Tibial nerve (tissue), 4 donors: ENCODE measurements at places on chromosomes 3 and 15. TPM values are rescaled to one million over a fixed set of nuclear protein-coding genes. Genes with fewer than 3 reads are reported as not detected.
A peak's percentile ranks its signal among the peaks of the same experiment; 100 is the strongest.

AGTR1 gene
- 17.1 TPM for total RNA-seq

DNA sequence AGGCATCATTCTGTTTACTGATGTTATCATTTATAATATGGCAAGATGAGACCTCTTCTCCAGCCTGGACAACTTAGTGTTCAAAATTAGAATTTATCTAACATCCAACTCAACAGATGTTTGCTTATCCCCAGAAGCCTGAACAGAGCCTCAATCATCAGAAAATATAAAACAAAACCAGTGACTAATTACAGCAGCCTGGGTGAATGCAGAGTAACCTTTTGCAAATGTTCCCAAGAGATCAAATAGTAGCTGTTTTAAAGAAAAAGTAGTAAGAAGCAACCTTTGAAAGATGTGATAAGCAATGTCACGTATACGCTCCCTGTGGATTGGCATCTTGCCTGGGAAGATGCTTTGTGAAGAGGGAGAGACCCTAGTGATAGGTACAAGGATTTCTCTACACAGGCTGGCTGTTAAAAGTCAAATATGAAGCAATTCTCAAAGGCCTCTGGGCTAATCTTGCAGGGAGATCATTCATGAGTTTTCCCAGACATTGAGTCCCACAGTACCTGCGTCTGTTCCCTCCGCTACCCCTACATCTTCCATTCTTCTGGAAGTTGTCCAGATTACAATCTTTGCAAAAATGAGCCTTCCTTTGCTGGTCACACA, 39.3 kb upstream of the PRICKLE2 start:
- no peak for DNase-seq
- H3K27me3 ChIP-seq = no peaks in the 10 kb centered on the region
- H3K27ac ChIP-seq = no peak overlapping the region
- H3K36me3 ChIP-seq = no peaks in the 10 kb centered on the region
- H3K4me3 ChIP-seq = no peak overlapping the region
- peaks cover 66% of the 10 kb centered on the region for H3K4me1 ChIP-seq

CMTM8 gene
- 2.9 TPM for total RNA-seq

GRCh38 chr3:46096336-46096735, 69.1 kb upstream of the XCR1 start:
- H3K36me3 ChIP-seq = no peaks in the 10 kb centered on the region
- no peaks in the 10 kb centered on the region for H3K27me3 ChIP-seq
- no peaks in the 10 kb centered on the region for H3K4me1 ChIP-seq
- H3K4me3 ChIP-seq = no peak overlapping the region

GRCh38 chr3:152434142-152434541, 165.4 kb downstream of the MBNL1 start:
- H3K4me3 ChIP-seq = no peak overlapping the region
- H3K4me1 ChIP-seq = peaks cover 28% of the 10 kb centered on the region
- no peak overlapping the region for H3K27ac ChIP-seq
- no peaks in the 10 kb centered on the region for H3K36me3 ChIP-seq
- H3K27me3 ChIP-seq = no peaks in the 10 kb centered on the region

GRCh38 chr3:177610686-177611633, 413.7 kb upstream of the TBL1XR1 start:
- no peaks in the 10 kb centered on the region for H3K27me3 ChIP-seq
- DNase-seq = no peak
- peaks cover 28% of the 10 kb centered on the region for H3K4me1 ChIP-seq

GRCh38 chr3:17162116-17162515, 277.4 kb downstream of the PLCL2 start:
- no peaks in the 10 kb centered on the region for H3K4me1 ChIP-seq
- no peak overlapping the region for H3K27ac ChIP-seq
- no peaks in the 10 kb centered on the region for H3K27me3 ChIP-seq
- no peak overlapping the region for H3K4me3 ChIP-seq
- H3K36me3 ChIP-seq = no peaks in the 10 kb centered on the region
- DNase-seq = no peak

GRCh38 chr3:172107403-172107802, 68.0 kb downstream of the FNDC3B start:
- no peaks in the 10 kb centered on the region for H3K36me3 ChIP-seq
- DNase-seq = no peak
- H3K4me3 ChIP-seq = no peak overlapping the region
- H3K4me1 ChIP-seq = peaks cover 43% of the 10 kb centered on the region
- H3K27me3 ChIP-seq = no peaks in the 10 kb centered on the region

DNA sequence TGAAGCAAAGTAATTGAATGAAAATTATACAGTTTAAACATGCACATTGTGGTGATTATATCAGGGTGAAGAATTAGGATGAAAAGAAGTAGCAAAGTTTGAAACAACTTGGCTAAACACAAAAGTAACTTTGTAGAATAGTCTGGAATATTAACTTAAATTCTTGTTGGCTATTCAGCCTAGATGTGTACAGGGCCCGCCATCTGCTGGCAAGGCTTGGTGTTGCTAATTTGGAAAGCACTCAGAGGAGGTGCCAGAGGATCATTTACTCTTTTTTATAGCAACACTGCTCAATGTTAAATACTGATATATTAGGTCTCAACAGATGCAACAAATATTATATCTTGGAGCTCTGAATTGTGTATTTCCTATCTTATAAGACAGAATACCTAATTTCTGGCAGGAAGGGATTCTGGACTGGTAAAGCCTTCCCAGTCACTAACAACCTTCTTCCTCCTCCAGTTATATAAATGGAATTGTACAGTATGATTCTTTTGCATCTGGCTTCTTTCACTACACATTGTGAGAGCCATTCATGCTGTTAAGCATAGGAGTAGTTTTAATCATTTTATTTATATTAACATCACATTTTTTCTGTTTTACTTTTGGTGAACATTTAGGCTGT, 36.1 kb downstream of the TTC23 start:
- H3K36me3 ChIP-seq = peaks cover 45% of the 10 kb centered on the region
- H3K4me1 ChIP-seq = no peaks in the 10 kb centered on the region
- H3K27me3 ChIP-seq = no peaks in the 10 kb centered on the region
- DNase-seq = peak; percentile 84
- no peak overlapping the region for H3K27ac ChIP-seq

DNA sequence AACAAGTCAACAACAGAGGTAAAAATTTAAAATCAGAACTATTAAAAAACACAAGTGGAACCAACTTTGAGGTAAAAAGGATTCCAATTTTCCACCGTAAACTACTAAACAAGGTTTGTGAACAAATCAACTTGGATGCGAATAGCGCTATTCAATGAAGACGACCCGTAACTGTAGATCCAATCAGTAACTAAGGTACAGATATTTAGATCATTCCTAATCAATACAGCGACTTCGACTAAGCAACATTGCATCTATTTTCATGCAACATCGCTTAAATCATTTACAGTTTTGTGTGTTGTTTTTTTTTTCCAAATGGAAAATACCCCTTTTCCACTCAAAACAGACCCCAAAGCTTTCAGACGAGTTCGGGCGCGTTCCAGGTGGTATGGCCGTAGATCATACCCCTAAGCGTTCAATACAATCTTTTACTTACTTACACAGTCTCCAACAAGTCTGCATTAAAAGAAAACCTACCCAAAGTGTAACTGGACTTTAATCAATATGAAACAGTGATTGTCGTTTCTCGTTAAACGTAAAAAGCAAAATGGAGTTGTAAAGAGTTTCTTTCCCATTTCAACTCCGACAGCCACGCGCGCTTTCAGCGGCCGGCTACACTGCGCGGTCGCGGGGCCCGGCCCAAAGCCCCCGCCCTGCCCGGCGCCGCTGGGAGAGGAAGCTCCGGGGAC, 786 bp downstream of the RHOA start:
- no peak for DNase-seq
- H3K27me3 ChIP-seq = no peaks in the 10 kb centered on the region
- H3K4me1 ChIP-seq = peaks cover 46% of the 10 kb centered on the region
- H3K36me3 ChIP-seq = peaks cover 16% of the 10 kb centered on the region
- H3K4me3 ChIP-seq = peak overlapping the region; percentile 84

- DNase-seq = no peak
- no peaks in the 10 kb centered on the region for H3K27me3 ChIP-seq
- H3K36me3 ChIP-seq = no peaks in the 10 kb centered on the region
- H3K4me1 ChIP-seq = no peaks in the 10 kb centered on the region
Observed at GRCh38 chr3:39434574-39434973, 28.1 kb downstream of the RPSA start.

- H3K36me3 ChIP-seq = no peaks in the 10 kb centered on the region
- H3K4me1 ChIP-seq = peaks cover 4% of the 10 kb centered on the region
- no peak overlapping the region for H3K27ac ChIP-seq
Observed at GRCh38 chr15:77112838-77113504, 42.1 kb upstream of the TSPAN3 start.

- no peak for DNase-seq
- H3K4me1 ChIP-seq = no peaks in the 10 kb centered on the region
- no peaks in the 10 kb centered on the region for H3K36me3 ChIP-seq
Observed at GRCh38 chr3:184474897-184475296, 86.7 kb upstream of the EPHB3 start.

DNA sequence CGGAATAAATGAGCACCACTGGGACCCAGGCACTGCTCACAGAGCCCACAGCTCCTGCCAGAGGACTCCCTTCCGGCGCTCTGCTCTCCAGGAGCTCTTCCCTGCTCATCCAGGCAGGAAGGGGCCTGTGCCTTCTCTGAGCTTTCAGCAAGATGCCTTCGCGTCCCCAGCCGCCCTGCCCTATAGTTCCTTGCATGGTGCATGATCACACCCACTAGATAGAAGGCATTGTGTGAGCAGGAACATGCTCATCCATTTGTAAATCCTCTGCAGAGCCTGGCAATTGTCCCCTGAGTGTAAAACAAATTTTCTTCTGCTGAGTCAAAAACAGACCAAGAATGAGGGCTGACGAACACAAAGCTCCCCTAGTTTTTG, 181.6 kb downstream of the MEGF11 start:
- H3K4me1 ChIP-seq = no peaks in the 10 kb centered on the region
- no peaks in the 10 kb centered on the region for H3K27me3 ChIP-seq
- no peaks in the 10 kb centered on the region for H3K36me3 ChIP-seq
- H3K4me3 ChIP-seq = no peak overlapping the region

A4GNT gene
- total RNA-seq = not detected

DNA sequence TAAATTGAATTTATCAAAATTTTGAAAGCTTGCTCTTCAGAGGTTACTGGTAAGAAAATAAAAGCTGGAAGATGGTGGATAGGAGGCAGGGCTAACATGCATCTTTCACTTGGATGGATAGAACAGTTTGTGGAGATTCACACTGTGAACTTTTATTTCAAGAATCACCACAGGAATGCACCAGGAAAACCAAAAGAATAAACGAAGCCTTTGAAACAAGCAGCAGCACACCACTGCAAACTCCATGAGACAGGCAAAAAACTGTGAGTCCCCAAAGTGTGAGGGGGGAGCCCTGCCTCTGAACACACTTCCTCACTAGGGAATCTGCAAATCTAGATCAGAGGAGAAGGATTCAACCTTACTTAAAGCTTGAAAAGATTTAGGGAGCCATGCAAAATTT, 122.2 kb downstream of the RTP4 start:
- H3K4me3 ChIP-seq = no peak overlapping the region
- no peaks in the 10 kb centered on the region for H3K36me3 ChIP-seq
- DNase-seq = no peak
- no peaks in the 10 kb centered on the region for H3K27me3 ChIP-seq
- H3K4me1 ChIP-seq = no peaks in the 10 kb centered on the region

TOP2B gene
- 109 TPM for total RNA-seq

DNA sequence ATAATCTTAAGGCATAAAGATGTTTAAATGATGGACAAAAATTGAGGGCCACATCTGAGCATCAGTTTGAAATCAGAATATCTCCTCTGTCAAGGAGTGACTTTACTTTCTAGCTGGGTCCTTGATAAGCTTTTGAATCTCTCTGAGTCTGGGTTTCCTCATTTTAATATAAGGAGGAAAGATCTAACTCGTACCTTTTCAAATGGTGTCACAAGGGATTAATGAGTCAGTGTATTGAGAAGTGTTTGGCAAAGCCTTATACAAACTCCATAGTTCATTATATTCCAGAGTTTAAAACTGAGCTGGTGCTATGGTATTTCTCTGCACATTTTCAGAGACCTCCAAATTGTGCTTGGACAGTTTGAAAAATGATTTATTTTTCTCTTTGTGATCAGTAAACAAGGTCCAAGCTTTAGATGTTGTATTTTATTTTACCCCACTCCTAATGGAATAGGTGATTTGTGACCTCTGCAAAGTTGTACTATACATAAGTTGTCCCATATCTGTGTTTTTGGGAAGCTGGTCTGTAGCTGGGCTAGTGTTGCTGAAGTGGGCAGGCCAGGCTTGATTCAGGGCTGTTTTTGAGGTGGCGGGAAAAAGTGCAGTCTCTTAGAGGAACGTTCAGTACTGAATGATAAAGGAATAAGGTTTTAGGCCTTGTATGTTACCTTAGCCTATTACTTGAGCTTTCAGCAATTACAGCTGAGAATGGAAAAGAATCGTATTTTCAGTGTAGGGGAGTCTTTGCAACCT, 5.6 kb downstream of the FNDC3B start:
- no peaks in the 10 kb centered on the region for H3K4me1 ChIP-seq
- no peak for DNase-seq
- H3K4me3 ChIP-seq = no peak overlapping the region
- no peaks in the 10 kb centered on the region for H3K27me3 ChIP-seq

KBTBD13 gene
- total RNA-seq = not detected

CX3CR1 gene
- not detected for total RNA-seq

FBLN2 gene
- 185 TPM for total RNA-seq

HTD2 gene
- 14.1 TPM for total RNA-seq

DNA sequence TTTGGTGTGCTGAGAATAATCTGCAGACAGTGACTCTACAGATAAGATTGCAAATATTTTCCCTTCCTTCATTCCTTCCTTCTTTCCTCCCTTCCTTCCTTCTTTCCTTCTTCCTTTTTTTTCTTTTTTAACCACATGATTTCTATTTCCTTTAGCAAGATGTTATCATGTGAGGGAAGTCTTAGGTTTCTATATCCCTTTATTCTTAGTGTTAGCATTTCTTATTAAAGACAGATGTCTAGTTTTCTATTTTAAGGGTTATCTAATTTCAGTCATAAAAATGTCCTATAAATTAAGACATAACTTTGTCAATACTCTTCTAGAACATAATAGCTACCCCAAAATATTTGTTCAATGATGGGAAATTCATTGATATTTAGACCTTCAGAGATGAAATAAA, 470.9 kb downstream of the LPP start:
- H3K36me3 ChIP-seq = no peaks in the 10 kb centered on the region
- peak overlapping the region; percentile 47 for H3K27ac ChIP-seq
- peaks cover 22% of the 10 kb centered on the region for H3K4me1 ChIP-seq
- no peaks in the 10 kb centered on the region for H3K27me3 ChIP-seq
- no peak overlapping the region for H3K4me3 ChIP-seq

DNA sequence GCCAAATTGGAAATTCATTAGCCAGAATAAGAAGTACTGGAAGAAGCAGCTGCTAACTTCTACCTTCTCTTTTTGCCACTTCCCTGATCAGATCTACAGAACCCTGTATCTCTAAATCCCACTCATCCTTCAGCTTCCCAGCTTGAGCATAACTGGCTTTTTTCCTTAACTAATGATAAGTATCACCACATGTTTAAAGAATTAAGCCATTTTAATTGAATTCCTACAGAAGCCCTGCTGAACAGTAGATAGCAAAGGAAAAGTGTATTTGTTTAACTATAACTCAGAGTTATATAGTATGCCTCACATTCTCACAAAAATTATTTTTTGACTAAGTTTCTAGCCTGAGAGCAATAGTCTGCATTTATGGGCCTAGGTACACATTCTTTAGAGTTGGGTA, 262.4 kb downstream of the UBE2E2 start:
- no peak overlapping the region for H3K4me3 ChIP-seq
- DNase-seq = no peak
- no peaks in the 10 kb centered on the region for H3K27me3 ChIP-seq
- H3K36me3 ChIP-seq = no peaks in the 10 kb centered on the region
- no peak overlapping the region for H3K27ac ChIP-seq

REC114 gene
- not detected for total RNA-seq

GRCh38 chr3:174846055-174846454, 13.1 kb upstream of the NAALADL2 start:
- no peak for DNase-seq
- no peak overlapping the region for H3K4me3 ChIP-seq
- H3K36me3 ChIP-seq = no peaks in the 10 kb centered on the region
